ENCODE measurements at places on chromosomes 11 and 22.
A peak's percentile ranks its signal among the peaks of the same experiment; 100 is the strongest.

- DNase-seq = no peak
These were observed 19.5 kb upstream of the NTM start for GRCh38 chr11:131350872-131351271.

- DNase-seq = peak; percentile 47
These were observed 4.8 kb upstream of the FBXO7 start for GRCh38 chr22:32469799-32470212.

DNA sequence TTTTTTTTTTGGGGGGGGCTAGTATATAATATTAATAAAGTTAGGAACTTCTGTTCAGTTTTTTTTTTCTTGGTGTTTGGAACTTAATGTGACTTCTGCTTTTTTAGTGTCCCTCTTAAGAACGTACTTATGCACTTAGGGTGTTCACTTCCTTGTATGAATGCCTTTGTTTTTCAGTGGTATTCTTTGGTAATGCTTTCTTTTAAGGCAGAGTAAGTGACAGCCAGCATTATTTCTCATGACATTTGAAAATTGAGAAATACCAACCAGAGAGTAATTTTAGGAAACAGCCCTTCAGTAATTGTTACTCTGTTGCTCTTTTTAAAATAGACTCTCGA lies 2.4 kb downstream of the GRK3 start:
- DNase-seq = no peak

- no peak for DNase-seq
These were observed 107.8 kb downstream of the FAR1 start for GRCh38 chr11:13776134-13776815.

- DNase-seq = peak; percentile 52
These were observed 3.4 kb downstream of the CLPB start for GRCh38 chr11:72430741-72431570.

DNA sequence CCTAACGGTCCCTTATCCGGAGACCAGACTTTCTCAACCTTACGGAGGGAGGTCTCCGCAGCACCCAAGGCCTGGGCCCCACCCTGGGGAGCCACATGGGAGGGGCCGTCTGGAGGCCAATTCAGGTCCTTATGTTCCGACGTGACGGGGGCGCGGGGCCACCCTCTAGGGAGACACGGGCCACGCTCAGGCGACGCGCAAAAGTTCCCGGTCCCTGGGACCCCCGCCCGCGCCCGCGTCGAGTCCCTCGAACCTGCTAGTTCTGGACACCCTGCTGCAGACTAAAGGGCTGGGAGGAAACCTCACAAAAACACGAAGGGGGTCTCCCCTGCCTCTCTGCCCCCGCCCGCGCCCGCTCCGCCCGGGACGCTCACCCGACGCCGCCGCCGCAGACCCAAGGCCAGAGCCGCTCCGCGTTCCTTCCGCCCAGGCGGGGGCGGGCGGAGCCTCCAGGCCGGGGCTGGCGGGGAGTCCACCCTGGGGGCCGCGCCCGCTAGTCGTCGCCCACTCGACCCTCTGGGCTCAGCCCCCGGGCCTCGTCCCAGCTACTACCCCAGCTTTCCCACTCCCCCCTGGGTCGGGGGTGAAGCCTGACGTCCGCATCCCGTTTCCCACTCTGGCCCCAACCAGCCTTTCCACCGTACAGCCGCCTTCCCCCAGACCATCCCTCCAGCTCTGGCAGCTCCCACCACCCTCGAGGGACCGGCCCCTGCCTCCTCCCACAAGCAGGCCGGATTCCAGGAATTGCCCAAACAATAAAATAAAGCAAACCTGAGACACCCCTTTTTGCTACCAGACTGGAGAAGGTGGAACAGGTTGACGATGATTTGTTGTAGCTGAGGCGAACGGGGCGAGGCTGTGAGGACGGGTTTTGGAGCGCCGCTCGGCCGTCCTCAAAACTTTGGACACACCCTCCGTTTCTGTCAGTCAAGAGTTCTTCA lies 2.7 kb downstream of the RNH1 start:
- DNase-seq = peak; percentile 58

DNA sequence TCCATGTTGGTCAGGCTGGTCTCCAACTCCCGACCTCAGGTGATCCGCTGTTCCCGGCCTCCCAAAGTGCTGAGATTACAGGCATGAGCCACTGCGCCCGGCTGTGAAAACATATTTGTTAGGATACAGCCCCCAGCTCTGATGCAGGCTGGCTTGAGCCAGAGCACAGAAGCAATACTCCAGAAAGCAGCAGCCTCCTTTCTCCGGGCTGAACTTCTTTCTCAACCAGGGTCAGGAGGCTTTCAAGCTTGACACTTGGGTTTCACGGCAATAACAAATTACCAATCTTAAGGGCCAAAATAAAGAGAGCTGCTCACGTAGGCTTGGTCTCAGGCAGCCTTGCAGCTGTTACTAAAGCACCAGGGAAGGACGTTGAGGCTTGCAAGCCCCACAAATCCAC lies 10.8 kb upstream of the CECR2 start:
- no peak for DNase-seq

DNA sequence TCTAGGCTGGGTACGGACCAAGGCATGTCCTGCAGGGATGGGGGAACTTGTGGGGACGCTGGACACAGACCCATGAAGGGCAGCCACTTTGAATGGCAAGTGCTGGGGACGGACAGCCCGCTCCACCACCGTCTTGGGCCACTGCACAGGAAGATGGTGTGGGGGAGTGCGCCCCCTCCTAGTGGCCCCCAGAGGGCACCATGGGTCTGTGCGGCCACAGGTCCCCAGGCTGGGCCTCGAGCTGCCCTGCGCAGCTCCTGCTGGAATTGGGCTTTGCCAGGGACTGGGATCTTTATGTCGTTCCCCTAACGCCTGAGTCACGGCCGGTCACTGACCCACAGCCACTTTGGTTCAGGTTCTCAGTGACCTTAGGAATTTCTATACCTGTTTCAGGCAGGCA lies 44.4 kb downstream of the NAT10 start:
- no peak for DNase-seq

- no peak for DNase-seq
These were observed 12.5 kb downstream of the APBB1 start for GRCh38 chr11:6406370-6406769.

- DNase-seq = no peak
These were observed 1091.9 kb upstream of the RAG2 start for GRCh38 chr11:37689951-37690350.

GRCh38 chr11:96215110-96215782 lies 127.7 kb downstream of the MAML2 start:
- no peak for DNase-seq

- DNase-seq = no peak
These were observed 409.5 kb downstream of the NXPE2 start for GRCh38 chr11:115087791-115088190.

GRCh38 chr11:101944923-101945322 lies 28.6 kb upstream of the ANGPTL5 start:
- DNase-seq = no peak

DNA sequence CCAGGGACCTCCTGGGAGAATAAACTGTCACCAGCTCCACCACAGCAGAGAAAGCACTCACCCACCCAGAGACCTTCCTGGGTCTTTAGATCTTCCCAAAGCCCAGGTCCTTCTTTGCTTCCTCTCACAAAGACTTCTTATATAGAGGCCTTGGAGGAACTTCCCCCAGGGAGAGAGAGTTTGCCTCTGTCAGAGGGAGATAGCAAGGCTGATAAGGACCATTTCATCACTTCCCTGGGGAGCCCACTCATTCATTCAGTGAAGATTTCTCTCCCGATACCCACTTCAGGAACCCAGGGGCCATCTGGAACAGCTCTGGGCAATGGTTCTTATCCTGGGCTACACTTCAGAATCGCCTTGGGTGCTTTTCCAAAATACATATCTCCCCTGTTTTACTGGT lies at the start of gene PRG2:
Gene PRG2 (minus strand): TSS at position 116 of the 400 bp plus-strand sequence. CDS start 706 bp downstream, outside the sequence.
- DNase-seq = no peak

GRCh38 chr11:69958308-69958707 lies 119.8 kb upstream of the ANO1 start:
- DNase-seq = no peak

GRCh38 chr11:39725081-39725480 lies 1734.4 kb downstream of the LRRC4C start:
- DNase-seq = no peak

DNA sequence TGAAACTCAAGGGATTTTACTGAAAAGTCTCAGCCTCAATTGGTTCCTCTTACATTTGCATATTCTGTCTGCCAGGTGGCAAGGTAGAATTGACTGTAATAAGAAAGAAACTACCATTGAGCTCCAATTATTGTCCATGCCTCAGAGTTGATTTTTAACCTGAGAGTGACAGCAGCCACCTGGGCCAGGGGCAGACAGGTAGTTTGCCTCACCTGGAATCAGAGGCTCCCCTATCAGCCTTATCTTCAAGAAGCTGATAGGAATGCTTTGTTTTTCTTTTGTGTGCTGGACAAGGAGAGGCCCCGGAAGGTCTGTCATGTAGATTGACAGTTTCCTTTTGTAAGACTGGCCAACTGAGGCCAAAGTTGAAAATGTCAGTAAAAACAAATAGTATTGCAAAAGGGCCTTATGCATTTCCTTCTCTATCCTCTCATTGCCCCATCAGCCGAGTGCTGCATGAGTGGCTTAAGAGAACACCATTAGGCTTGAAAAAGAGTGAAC lies 34.1 kb downstream of the CD44 start:
- DNase-seq = no peak

DNA sequence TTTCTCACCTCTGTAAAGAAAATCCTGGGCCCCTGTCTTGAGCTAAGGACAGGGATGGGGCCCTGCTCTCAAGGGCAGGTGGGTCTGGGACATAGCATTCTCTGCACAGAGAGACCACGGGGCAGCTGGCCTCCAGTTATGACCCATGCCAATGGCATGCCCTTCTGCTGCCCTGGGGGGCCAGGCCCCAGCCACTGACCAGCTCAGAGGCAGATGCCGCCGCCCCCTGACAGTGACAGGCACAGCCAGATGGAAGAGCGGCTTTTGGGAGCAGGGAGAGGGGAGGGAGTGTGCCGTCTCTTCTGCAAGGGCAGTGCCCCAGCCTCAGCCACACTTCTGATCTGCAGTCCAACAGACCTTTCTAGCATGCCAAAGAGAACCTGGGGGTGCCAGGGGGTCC lies 114.8 kb upstream of the NAV2 start:
- DNase-seq = no peak

DNA sequence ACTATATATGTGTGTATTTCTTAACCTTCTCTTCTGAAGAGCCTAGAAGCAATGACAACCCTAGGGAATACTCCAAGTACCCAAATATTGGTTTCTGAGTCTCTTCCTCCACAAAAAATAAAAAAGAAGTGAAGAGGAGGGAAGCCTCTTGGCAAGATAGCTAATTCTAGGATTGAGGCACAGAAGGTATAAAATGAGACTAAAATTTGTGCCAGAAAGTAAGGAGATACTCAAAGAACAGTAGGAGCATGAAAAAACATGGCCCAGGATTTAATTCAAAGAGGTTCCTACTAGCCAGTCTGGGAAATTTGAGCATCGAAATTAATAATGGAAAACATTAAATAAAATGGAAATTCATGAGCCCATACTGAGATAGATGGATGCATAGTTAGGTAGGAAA lies 112.1 kb downstream of the PAX6 start:
- no peak for DNase-seq

- DNase-seq = no peak
These were observed 2.1 kb upstream of the HBG1 start for GRCh38 chr11:5251746-5252145.

DNA sequence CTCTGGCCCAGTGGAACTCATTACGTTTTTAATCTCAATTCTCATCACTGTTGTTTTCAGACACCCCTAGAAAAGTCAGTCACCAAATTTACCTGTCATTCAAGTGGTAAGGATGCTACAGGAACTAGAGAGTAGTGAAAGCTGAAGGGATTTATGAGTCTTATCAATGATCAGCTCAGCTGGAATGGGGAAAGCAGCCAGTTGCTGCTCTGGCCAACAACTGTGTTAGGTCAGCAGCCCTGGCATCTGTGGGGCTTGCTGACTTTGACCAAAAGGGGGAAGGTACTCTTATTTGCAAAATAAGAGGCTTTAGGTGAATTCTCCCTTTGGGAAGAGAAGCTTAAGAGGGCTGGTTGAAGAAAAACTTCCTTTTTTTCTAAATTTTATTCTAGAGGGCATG lies 76.2 kb upstream of the HORMAD2 start:
- no peak for DNase-seq

DNA sequence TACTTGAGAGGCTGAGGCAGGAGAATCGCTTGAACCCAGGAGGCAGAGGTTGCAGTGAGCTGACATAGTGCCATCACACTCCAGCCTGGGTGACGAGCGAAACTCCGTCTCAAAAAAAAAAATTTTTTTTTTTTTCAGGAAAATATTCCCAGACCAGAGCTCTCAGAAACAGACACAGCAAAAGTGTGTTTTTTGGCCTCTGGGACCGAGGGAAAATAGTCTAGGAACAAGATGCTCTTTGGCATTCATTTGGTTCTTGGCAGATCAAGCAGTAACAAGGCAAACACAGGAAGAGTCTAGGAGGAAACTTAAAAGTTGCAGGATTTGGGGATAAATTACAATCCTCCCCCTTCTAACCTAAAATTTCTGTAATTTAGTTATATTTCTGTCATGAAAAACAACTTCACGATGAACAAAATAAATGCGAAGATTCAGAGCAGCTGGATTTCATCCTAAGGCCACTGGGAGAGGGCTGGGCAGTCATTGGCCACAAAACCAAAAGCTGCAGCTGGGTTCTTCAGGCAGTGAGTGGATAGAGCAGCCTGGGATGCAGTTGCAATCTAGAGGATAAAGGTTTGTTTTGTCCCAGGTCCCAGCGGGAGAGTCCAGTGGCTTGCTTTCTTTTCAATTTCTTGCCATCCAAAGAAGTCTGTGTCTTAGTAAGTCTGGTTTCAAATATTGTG lies 19.7 kb downstream of the ATG16L2 start:
- no peak for DNase-seq

- DNase-seq = no peak
These were observed 1.7 kb upstream of the TSSC4 start for GRCh38 chr11:2398664-2399355.

GRCh38 chr22:22556995-22557925 lies 1.8 kb downstream of the PRAME start:
- DNase-seq = no peak

- DNase-seq = no peak
These were observed 1.7 kb downstream of the ABTB2 start for GRCh38 chr11:34356130-34356529.

DNA sequence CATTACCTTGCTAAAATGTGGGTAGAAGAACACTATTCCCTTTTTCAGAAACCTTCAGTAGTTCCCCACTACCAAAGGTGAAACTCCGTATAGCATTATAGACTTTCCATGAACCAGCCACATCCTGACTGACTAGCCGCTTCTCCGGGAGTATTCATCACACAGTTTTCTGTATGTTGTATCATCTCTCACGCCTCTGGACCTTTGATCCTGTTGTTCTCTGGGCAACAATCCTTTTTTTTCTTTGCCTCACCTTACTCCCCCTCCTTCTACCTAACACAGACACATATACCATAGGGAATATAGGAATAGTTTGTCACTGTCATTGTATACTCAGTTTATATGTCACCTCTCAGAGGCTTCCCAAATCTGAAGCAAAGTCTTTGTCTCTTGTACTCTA lies 20.8 kb downstream of the ZC3H12C start:
- DNase-seq = no peak

All from bronchial epithelial cell (primary cell).